SJSA1 (cell line): ENCODE measurements at places on chromosomes 7 and 10.

GRCh38 chr10:93999401-93999851 is 5.7 kb downstream of the PLCE1 start:
- no peak for DNase-seq

GRCh38 chr7:143455491-143455890 is 12.2 kb downstream of the TAS2R60 start:
- no peak for DNase-seq

- DNase-seq, result no peak
Observed at GRCh38 chr7:12094365-12094921, 116.7 kb upstream of the TMEM106B start.

DNA sequence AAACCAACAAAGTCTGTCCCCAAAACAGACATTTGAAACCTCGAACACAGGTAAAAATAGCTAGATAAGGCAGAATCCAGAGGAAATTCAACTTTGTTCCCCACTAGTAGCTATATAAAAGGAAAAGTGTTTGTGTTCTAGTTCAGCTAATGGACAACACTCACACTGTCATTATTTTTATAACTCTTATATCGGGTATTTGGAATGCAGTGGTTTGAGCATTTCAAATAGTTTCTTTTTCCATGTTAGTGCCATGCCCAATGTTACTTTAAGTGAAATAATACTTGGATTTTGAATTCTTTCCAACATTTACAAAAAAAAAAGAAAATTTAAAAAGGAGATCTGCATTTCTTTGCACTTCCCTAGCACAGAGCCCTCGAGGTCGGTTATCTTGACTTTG is 213.6 kb downstream of the DOCK4 start:
- DNase-seq, result no peak

- no peak for DNase-seq
Observed at GRCh38 chr10:5829267-5829666, 16.0 kb upstream of the GDI2 start.

GRCh38 chr7:157932498-157933218 is 595.9 kb downstream of the DNAJB6 start:
- no peak for DNase-seq

DNA sequence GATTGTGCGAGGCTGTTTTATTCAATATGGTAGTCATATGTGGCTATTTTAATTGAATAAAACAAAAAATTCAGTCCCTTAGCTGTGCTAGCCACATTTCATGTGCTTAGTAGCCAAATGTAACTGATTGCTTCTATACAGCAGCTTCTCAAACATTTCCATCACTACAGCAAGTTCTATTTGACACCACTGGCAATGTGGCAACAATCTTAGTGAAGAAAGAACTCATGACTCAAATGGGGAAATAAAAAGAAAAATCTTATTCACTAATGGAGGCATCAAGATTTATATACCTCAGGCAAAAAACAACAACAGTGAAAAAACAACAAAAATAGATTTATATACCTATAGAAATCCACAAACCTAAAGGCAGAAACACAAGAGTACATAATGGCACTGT is 17.9 kb downstream of the SEM1 start:
- DNase-seq, result no peak

DNA sequence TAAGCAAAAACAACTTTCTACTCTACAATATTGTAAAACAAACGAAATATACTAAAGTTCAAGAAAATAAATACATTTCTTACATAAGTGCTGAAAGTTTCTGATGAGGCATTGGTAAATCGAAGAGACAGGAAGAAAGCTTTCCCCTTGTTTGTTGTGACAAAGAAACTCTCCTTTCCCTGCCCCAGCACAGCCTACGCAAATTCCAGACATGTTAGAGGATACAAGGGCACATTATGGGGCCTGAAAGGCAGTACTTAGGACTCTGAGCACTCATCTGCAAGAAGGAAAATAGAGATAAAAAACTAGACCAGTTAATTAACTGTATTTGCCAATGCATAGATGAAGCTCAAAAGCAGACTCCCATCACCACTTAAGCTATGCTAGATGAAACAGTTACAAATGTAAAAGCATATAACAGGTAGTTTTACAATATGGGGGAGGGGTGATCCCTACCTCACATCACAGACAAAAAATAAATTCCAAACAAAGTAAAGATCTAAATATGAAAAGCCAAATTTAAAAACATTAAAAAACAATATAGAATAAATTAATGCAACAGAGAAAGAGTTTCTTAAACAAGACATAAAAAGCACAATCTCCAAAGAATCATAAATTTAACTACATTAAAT is 21.8 kb downstream of the ARHGAP19 start:
- no peak for DNase-seq

DNA sequence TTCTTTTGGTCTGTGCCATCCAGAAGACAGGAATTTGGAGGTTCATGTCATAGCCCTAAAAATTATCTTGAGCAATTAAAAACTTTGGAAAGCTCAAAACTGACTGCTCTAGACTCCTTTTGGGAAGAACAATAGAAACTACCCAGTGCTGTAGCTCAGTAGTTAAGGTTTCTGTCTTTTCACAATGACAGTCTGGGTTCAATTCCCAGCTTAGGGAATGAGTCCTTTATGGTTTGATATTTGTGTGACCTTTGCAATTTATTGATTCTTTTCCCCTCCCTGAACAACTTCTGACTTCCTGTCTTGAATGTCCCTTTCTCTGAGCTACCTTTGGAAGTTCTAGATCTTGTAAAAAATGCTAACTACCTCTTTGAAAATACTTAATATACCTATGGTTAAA is 603.3 kb upstream of the IGFBP3 start:
- no peak for DNase-seq

- no peak for DNase-seq
Observed at GRCh38 chr7:133820584-133820983, 306.6 kb upstream of the LRGUK start.

DNA sequence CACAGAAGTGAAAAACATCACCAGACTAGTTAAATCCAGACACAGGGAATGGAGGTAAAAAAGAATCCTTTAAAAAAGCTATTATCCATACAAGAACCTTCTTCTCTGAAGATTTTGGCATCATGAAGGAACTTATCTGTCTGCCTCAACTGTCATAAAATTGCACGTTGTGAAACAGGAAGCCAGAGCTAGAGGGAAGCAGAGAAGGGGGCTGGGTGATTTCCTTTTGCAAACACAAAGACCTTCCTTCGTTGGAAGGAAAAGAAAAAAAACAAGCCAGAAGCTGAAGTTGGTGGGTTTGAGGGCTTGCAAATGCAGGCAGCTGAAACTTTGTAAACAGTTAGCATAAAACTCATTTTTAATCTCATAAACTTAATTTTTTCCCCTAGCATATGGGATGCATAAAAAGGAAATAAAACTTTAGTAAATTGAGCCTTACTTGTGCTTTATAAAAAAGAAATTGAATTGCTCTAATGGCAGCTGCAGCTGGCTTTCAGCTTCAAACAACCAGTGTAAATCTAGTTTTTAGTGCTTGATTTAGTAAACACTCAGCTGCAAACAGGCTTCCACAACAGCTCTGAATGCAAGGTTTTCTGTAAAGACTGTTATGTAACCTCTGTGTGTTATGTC is 101.6 kb downstream of the OTUD1 start:
- no peak for DNase-seq

GRCh38 chr10:112369495-112370423 is 4.2 kb upstream of the ACSL5 start:
- DNase-seq, result no peak

- no peak for DNase-seq
Observed at GRCh38 chr7:143518941-143519340, 41.3 kb downstream of the TAS2R41 start.
